ENCODE measurements at places on chromosomes 2 and 18.

DNA sequence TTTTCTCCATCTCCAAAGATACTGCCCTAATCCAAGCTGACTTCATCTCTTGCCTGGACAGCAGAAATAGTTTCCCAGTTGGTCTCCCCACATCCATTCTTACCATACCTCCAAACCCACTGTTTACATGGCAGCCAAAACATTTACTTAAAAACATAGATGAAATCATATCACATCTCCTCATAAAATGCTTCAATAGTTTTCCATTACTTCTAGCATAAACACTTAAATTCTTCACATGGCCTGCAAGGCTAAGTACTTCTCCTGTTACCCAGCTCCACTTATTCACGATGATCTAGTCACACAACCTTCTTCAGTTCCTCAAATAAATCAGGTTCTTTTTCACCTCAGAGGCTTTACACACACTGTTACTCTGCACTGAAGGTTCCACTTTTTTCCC is 185.8 kb upstream of the ACVR2A start:
- DNase-seq = no peak

DNA sequence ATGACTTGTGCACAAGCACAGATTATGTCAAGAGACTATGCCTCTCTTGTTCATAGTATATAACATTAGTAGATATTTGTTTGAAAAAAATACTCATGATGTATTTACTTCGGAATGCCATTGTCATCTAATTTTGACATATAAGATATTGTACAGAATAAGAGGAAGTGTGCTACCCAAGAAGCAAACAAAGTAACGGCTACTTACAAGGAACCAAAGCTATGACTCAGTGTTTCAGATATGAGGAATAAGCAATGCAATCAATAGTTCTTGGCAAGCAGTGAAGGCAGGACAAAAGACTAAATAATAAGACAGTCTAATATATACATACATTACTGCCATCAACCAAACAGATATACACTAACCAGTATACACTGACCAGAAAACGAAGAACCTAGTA is 256.3 kb downstream of the CCDC178 start:
- no peak for DNase-seq

GRCh38 chr2:240254337-240255164 is 114.1 kb upstream of the OTOS start:
- DNase-seq = no peak

- no peak for DNase-seq
Measured at GRCh38 chr2:231394211-231395141, 1.0 kb upstream of the B3GNT7 start.

Measured in smooth muscle cell of the brain vasculature (primary cell).